Body of pancreas (tissue), 4 donors: ENCODE measurements at places on chromosomes 7 and 10.

- H3K36me3 ChIP-seq, result no peaks in the 10 kb centered on the region
- no peak overlapping the region for H3K27ac ChIP-seq
- DNase-seq, result no peak
These were observed 8.6 kb upstream of the CALML3 start for GRCh38 chr10:5515948-5516761.

GRCh38 chr7:12524794-12525386 lies 45.6 kb upstream of the SCIN start:
- H3K4me3 ChIP-seq, result no peak overlapping the region
- no peaks in the 10 kb centered on the region for H3K27me3 ChIP-seq
- no peak for DNase-seq
- no peak overlapping the region for H3K27ac ChIP-seq

- H3K27me3 ChIP-seq, result no peaks in the 10 kb centered on the region
- no peaks in the 10 kb centered on the region for H3K36me3 ChIP-seq
- DNase-seq, result no peak
- no peak overlapping the region for H3K4me3 ChIP-seq
- no peak overlapping the region for H3K27ac ChIP-seq
- no peaks in the 10 kb centered on the region for H3K4me1 ChIP-seq
These were observed 372.7 kb downstream of the ARL4A start for GRCh38 chr7:13060173-13060572.

DNA sequence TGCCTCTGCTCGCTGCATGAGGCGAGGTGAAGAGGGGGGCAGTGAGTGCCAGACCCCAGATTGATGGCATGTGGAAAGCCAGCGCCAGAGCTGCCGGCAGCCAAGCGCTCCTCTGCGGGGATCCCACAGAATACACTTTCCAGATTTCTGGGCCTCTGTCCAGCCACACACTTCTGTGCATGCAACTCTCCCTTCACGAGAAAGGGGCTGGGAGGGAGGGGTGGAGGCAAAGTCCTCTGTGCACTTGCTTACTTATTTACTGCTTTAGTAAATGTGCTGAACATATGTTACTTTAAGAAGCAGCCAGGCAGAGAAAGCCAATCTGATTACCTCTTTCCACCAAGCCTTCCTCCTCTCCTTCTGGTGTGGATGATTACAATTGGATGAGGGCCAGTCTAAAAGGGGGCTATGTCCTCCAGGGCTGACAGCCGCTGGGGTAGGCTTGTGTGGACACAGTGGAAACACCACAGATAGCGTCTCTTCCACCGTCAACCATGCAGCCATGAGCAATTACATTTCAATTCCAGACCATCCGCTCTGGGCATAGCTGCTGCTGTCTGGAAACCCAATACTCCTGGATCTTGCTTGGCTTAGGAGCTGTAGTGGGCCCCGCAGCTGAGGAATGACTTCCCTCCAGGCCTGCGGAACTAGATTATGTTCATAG lies 322.8 kb upstream of the ANKRD30A start:
- no peak overlapping the region for H3K27ac ChIP-seq
- H3K4me1 ChIP-seq, result peaks cover 14% of the 10 kb centered on the region
- no peak overlapping the region for H3K4me3 ChIP-seq
- peak; percentile 28 for DNase-seq
- H3K27me3 ChIP-seq, result no peaks in the 10 kb centered on the region
- no peaks in the 10 kb centered on the region for H3K36me3 ChIP-seq

DNA sequence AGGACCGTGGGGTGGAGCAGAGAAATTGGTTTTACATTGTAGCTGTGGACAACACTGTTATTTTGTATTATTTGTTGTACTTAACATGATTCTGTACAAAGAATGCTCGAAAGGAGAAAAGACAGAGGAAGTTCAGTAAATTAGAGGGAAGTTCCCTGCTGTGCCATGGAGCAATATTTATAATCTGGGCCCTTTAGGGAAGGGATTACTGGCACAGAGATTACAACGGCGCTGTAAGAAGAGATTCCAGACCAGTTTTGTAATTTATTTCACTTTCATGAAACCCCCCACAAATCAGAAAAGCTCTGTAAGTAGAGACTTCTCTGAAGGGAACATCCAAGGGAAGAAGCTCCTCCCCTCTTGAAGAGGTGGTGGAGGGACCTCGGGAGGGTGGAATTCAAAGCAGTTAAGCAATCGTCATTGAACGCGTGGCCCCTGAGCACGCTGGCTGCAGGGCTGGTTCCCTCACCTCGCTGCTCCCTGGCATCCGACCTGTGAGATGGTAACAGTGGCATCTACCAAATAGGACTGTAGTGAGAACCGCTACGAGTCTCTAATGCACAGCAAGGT lies 113.5 kb downstream of the KLF6 start:
- DNase-seq, result no peak
- H3K36me3 ChIP-seq, result no peaks in the 10 kb centered on the region
- H3K4me1 ChIP-seq, result peaks cover 15% of the 10 kb centered on the region
- no peak overlapping the region for H3K27ac ChIP-seq
- H3K27me3 ChIP-seq, result no peaks in the 10 kb centered on the region
- no peak overlapping the region for H3K4me3 ChIP-seq

GRCh38 chr10:70331486-70332268 lies 47.9 kb upstream of the NPFFR1 start:
- no peaks in the 10 kb centered on the region for H3K36me3 ChIP-seq
- H3K27me3 ChIP-seq, result no peaks in the 10 kb centered on the region
- H3K27ac ChIP-seq, result no peak overlapping the region
- DNase-seq, result peak; percentile 75
- no peak overlapping the region for H3K4me3 ChIP-seq
